Upper lobe of left lung (tissue), 6 donors: ENCODE measurements at places on chromosomes 16 and 17. TPM values are rescaled to one million over a fixed set of nuclear protein-coding genes. Genes with fewer than 3 reads are reported as not detected.
A peak's percentile ranks its signal among the peaks of the same experiment; 100 is the strongest.

IGF2BP1 gene
- not detected for total RNA-seq

SDK2 gene
- total RNA-seq, result 1.2 TPM

GRCh38 chr17:42720996-42721583 lies 23.8 kb downstream of the EZH1 start:
- H3K27ac ChIP-seq, result peak overlapping the region; percentile 15
- DNase-seq, result no peak
- H3K4me3 ChIP-seq, result no peak overlapping the region
- peaks cover 7% of the 10 kb centered on the region for H3K4me1 ChIP-seq
- H3K36me3 ChIP-seq, result peaks cover 51% of the 10 kb centered on the region

GRCh38 chr16:84614073-84614459 lies 3.8 kb downstream of the COTL1 start:
- no peak overlapping the region for H3K27ac ChIP-seq
- H3K4me3 ChIP-seq, result no peak overlapping the region
- DNase-seq, result no peak
- H3K36me3 ChIP-seq, result no peaks in the 10 kb centered on the region
- no peaks in the 10 kb centered on the region for H3K27me3 ChIP-seq

KRTAP3-2 gene
- total RNA-seq, result not detected

DNA sequence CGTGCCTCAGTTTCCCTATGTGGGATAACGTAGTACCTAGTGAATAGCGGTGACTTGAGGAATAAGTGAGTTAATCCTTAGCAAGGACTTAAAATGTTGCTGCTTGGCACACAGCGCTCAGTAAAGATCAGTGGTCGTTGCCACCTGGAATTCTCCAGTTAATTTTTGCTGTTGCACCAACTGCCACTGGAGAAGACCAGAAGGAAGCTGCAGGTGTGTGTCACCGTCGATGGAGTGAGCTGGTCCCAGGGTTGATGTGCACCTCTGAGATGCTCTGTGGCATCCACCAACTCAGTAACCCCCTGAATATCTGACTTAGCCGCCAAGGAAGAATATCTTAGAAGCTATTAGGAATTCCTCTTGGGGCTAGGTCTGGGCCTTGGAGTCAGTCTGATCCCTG lies 4.1 kb downstream of the ABCC1 start:
- H3K4me1 ChIP-seq, result peaks cover 29% of the 10 kb centered on the region
- no peak overlapping the region for H3K4me3 ChIP-seq
- no peak for DNase-seq
- no peak overlapping the region for H3K27ac ChIP-seq

- H3K27ac ChIP-seq, result peak within 1 kb of the TSS; percentile 73
- no peaks in the 10 kb centered on the region for H3K27me3 ChIP-seq
- H3K4me3 ChIP-seq, result peak within 1 kb of the TSS; percentile 0
- H3K36me3 ChIP-seq, result peaks cover 96% of the 10 kb centered on the region
- H3K4me1 ChIP-seq, result peaks cover 17% of the 10 kb centered on the region
Measured at GRCh38 chr16:67199011-67199807, at the start of gene ELMO3. Gene ELMO3 (plus strand): TSS chr16:67199131. CDS start chr16:67199327, 196 bp downstream.

VPS4A gene
- 34.5 TPM for total RNA-seq

GRCh38 chr16:66427036-66427860 lies at the start of gene BEAN1:
Gene BEAN1 (plus strand): TSS chr16:66427295. CDS start chr16:66437677, 10,382 bp downstream.
- H3K4me3 ChIP-seq, result peak within 1 kb of the TSS; percentile 51
- H3K36me3 ChIP-seq, result no peaks in the 10 kb centered on the region
- H3K4me1 ChIP-seq, result peaks cover 18% of the 10 kb centered on the region
- H3K27me3 ChIP-seq, result peaks cover 11% of the 10 kb centered on the region
- no peak within 1 kb of the TSS for H3K27ac ChIP-seq
- no peak for DNase-seq

KRTAP4-12 gene
- total RNA-seq, result not detected

GRCh38 chr17:78313735-78314648 lies 45.9 kb downstream of the SOCS3 start:
- H3K4me3 ChIP-seq, result peak overlapping the region; percentile 13
- no peaks in the 10 kb centered on the region for H3K36me3 ChIP-seq
- H3K27me3 ChIP-seq, result no peaks in the 10 kb centered on the region
- H3K27ac ChIP-seq, result peak overlapping the region; percentile 80
- H3K4me1 ChIP-seq, result peaks cover 44% of the 10 kb centered on the region

TP53TG3C gene
- total RNA-seq, result not detected

- DNase-seq, result no peak
- no peaks in the 10 kb centered on the region for H3K27me3 ChIP-seq
- peak overlapping the region; percentile 54 for H3K27ac ChIP-seq
- no peak overlapping the region for H3K4me3 ChIP-seq
Measured at GRCh38 chr16:9128346-9129342, 37.2 kb downstream of the HAPSTR1 start.

GRCh38 chr16:10297341-10298006 lies 88.4 kb upstream of the ATF7IP2 start:
- no peaks in the 10 kb centered on the region for H3K36me3 ChIP-seq
- DNase-seq, result no peak
- no peak overlapping the region for H3K4me3 ChIP-seq
- no peaks in the 10 kb centered on the region for H3K27me3 ChIP-seq
- H3K27ac ChIP-seq, result no peak overlapping the region

GRCh38 chr17:80872001-80872500 lies 119.6 kb upstream of the CHMP6 start:
- H3K36me3 ChIP-seq, result peaks cover 2% of the 10 kb centered on the region
- no peak for DNase-seq

UBFD1 gene
- total RNA-seq, result 32.8 TPM

GRCh38 chr17:72529386-72529785 lies 408.6 kb downstream of the SOX9 start:
- no peak overlapping the region for H3K27ac ChIP-seq
- H3K4me1 ChIP-seq, result no peaks in the 10 kb centered on the region
- no peak for DNase-seq
- H3K4me3 ChIP-seq, result no peak overlapping the region

DNA sequence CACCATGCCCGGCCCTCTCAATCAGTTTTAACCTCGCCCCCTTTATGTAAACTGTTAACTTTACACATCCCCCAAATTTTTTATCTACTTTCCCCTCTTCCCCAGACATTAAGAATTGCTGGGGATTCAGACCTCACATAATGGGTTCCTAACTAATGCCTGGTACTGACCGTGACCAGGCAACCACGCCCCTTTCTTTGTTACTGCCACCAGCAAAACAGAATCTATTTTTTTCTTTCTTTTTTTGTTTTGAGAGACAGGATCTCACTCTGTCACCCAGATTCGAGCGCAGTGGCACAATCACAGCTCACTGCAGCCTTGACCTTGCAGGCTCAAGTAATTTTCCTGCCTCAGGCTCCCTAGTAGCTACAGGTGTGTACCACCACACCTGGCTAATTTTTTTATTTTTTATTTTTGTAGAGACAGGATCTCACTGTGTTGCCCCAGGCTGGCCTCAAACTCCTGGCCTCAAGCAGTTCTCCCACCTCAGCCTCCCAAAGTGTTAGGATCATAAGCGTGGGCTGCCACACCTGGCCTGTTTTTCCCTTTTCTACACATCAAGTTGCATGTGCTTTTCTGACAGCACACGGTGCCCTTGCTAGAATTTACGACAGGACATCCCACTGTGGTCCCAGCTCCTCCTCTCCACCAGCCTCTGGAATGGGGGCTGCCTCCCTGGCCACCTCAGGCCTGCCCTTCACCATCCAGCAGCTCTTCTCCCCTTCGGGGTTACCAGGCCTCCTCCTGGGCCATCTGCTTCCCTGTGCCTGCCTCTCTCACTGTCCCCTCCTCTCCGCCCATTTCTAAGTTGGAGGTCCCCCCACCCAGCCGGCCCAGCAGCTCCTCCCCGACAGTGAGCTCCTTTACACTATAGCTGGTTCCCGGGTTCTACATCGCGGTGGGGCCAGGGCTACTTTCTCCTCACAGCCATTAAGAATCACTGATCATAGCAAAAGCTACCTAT lies 10.8 kb downstream of the CPNE2 start:
- H3K27ac ChIP-seq, result no peak overlapping the region
- H3K36me3 ChIP-seq, result no peaks in the 10 kb centered on the region
- no peaks in the 10 kb centered on the region for H3K27me3 ChIP-seq
- no peak overlapping the region for H3K4me3 ChIP-seq

- no peak overlapping the region for H3K4me3 ChIP-seq
- H3K4me1 ChIP-seq, result peaks cover 5% of the 10 kb centered on the region
- H3K27ac ChIP-seq, result no peak overlapping the region
- H3K36me3 ChIP-seq, result no peaks in the 10 kb centered on the region
- DNase-seq, result no peak
Measured at GRCh38 chr17:32102172-32102571, 40.1 kb upstream of the RHOT1 start.

DNA sequence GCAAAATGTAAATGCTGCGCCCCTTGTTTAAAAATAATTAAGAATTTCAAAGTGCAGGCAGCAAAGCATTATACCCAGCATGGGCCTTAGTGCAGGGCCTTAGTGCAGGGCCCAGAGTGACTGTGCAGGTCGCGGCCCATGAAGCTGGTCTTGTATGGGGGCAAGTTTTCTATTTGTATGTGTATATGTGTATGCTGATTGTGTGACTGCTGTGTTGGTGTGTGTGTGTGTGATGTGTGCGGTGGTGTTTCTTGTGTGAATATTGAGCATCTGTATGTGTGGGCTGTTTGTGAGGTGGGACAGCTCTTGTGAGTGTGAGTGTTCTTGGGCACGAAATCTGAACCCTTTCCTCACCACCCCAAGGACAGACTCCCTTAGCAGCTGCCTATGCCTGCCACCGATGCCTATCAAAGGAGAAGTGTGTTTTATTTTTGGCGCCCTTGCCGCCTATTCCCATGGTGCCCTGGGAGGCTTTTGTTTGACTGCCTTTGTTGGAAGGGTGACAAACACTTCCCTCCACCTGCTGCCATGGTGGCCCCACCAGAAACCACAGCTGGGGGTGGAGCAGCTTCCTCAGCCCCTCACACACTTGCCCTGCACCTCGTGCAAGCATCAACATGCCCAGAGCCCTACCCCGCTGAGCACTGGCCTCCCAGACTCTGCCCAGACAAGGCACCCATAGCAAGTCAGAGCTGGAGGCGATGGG lies 18.0 kb downstream of the CCR7 start:
- no peaks in the 10 kb centered on the region for H3K27me3 ChIP-seq
- peak overlapping the region; percentile 85 for H3K27ac ChIP-seq
- H3K4me3 ChIP-seq, result no peak overlapping the region
- peaks cover 58% of the 10 kb centered on the region for H3K4me1 ChIP-seq

GLTPD2 gene
- total RNA-seq, result 0.24 TPM

GRCh38 chr16:2836646-2837508 lies 6.8 kb downstream of the ZG16B start:
- peaks cover 22% of the 10 kb centered on the region for H3K4me1 ChIP-seq
- H3K4me3 ChIP-seq, result no peak overlapping the region
- no peaks in the 10 kb centered on the region for H3K36me3 ChIP-seq

DNASE1L2 gene
- total RNA-seq, result 1.0 TPM

DNA sequence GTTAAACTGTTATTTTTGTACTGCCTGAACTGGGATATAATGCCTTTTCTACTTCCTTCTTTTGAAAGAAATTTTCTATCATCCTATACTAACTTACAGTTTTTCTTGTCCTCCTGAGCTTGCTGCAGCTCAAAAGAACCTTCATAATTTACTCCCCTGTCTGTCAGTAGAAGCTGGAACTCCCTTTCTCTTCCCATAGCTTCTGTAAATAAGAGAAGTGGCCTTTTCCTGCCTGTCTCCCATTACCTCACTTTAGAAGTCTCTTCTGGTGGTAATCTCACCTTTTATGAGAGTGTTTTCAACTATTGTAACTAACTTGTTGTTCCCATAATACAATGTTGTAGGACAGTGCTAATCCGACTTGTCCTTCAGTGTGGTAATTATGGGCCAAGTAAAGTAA lies 246.7 kb upstream of the TBX2 start:
- no peak overlapping the region for H3K4me3 ChIP-seq
- H3K36me3 ChIP-seq, result no peaks in the 10 kb centered on the region
- no peak for DNase-seq
- no peaks in the 10 kb centered on the region for H3K27me3 ChIP-seq

MYH2 gene
- not detected for total RNA-seq

GRCh38 chr17:76371656-76372628 lies 12.5 kb upstream of the SPHK1 start:
- H3K36me3 ChIP-seq, result no peaks in the 10 kb centered on the region
- no peaks in the 10 kb centered on the region for H3K27me3 ChIP-seq
- H3K4me1 ChIP-seq, result peaks cover 8% of the 10 kb centered on the region
- no peak overlapping the region for H3K27ac ChIP-seq
- H3K4me3 ChIP-seq, result no peak overlapping the region

GRCh38 chr16:71693164-71693563 lies 31.3 kb downstream of the PHLPP2 start:
- DNase-seq, result no peak
- no peaks in the 10 kb centered on the region for H3K4me1 ChIP-seq
- H3K27ac ChIP-seq, result no peak overlapping the region
- H3K4me3 ChIP-seq, result no peak overlapping the region
- no peaks in the 10 kb centered on the region for H3K27me3 ChIP-seq
- H3K36me3 ChIP-seq, result peaks cover 26% of the 10 kb centered on the region

SOST gene
- not detected for total RNA-seq

DNA sequence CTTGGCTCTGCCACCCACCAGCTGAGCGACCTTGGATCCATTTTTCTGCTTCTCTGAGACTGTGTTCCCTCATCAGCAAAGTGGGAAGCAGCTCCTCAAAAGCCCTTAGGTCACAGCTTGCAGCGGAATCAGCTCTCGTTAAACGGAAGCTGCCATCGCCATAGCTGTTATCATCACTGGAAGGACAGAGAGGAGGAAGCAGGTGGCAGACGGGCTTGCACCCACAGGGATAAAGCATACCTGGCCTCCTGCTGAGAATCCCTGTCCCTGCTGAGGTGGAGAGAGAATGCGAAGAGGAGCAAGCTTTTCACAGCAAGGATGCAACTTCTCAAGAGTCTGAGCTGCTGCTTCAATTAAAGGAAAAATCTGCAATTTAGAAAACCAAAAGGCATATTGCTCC lies 106.6 kb downstream of the CLEC16A start:
- no peak overlapping the region for H3K4me3 ChIP-seq
- H3K4me1 ChIP-seq, result peaks cover 7% of the 10 kb centered on the region
- no peak overlapping the region for H3K27ac ChIP-seq
- H3K27me3 ChIP-seq, result no peaks in the 10 kb centered on the region
- DNase-seq, result no peak
- peaks cover 12% of the 10 kb centered on the region for H3K36me3 ChIP-seq

GRCh38 chr16:81280393-81280792 lies 34.4 kb upstream of the GAN start:
- H3K4me1 ChIP-seq, result no peaks in the 10 kb centered on the region
- H3K4me3 ChIP-seq, result no peak overlapping the region
- no peak overlapping the region for H3K27ac ChIP-seq
- DNase-seq, result no peak

ABI3 gene
- total RNA-seq, result 8.5 TPM

KRT20 gene
- total RNA-seq, result not detected

DNA sequence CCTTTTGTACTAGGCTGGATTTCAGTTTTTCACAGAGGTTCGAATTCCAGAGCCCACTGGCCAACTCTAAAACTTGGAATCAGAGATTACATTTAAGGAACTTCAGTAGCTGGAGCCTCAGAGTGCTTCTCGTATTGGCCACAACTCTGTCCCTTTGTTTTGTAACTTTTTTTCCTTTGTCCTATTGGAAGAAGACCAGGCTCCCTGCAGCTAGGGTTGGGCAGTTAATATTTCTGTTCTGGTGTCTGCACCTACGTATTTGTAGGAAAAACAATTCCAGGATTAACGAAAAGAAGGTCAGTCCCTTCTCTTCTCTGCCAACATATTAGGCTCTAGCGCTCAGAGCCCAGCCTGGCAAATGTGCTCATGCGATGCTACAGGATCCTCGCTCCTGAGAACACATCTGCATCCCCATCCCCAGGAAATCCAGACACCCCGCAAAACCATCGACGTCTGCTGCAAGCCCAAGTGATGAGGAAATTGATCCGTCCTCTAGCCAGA lies 1.9 kb downstream of the CDH11 start:
- H3K4me1 ChIP-seq, result peaks cover 11% of the 10 kb centered on the region
- no peaks in the 10 kb centered on the region for H3K36me3 ChIP-seq
- no peak for DNase-seq
- no peak overlapping the region for H3K4me3 ChIP-seq
- H3K27me3 ChIP-seq, result no peaks in the 10 kb centered on the region

GRCh38 chr17:45437465-45438283 lies 5.0 kb upstream of the ARHGAP27 start:
- no peak overlapping the region for H3K4me3 ChIP-seq
- no peaks in the 10 kb centered on the region for H3K27me3 ChIP-seq
- no peak for DNase-seq
